Hippocampal formation (tissue), 2 donors: ENCODE measurements at places on chromosomes 16 and 17.

DNA sequence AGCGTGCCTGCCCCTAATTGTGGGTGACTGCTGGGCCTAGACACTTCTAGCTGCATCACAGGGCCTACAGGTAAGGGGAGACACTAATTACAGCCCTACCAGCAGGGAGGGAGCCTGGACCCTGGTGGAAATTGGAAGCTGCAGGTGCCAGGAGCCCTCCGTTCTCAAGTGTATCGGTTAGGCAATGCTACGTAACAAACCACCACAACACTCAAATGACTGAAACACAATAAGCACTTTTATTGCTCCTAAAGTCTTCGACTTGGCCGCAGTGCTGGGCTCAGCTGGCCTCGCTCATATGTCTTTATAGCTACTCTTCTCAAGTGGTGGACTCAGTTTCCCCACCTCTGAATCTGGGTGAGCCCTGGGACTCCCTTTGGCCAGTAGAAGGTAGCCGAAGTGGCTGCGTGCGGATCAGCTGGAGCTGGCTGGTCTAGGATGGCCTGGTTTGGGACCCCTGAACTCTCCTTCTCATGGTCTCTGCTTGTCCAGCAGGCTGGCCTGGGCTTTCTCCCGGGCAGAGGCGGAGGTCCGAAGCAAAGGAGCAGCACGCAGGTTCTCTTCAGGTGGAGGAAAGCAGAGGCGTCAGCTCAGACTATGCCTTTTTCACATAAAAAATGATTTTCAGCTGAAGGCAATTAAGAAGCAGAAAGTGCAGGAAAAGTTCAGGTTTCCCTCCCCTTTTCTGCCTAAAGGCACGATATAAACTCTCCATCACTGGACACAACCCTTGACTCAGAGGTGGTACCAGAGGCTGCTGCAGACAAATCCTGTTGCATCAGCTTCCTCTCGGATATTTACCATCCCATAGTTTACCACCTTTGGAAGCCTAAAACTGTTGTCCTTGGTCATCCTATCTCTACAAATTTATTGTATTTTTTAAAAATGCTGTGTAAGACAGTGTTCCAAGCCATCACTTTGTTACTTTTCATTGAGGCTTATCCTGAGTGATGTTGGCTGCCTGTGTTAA is 8.7 kb upstream of the TMEM170A start:
- DNase-seq: no peak

DNA sequence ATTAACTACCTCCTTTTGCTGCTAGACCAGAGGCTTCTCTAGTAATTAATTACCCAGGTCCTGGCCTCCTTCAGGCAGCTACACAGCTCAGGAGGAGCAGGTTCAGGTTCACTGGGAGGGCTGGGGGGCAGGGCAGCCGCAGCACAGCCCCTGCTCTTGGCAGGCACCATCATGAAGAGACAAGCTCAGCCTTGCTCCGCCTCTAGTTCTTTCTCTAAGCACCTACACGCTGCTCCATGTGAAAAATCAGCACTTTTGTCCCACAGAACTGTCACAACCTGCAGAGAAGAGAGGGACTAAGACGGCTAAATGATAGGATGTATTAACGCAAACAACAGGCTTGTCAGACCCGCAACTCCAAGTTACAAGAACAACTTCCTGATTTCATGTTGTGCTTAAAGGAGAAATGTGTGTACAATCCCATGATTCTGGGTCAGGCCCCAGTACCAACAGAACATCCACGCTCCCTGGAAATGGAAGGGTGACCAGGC is 53.4 kb downstream of the GRB2 start:
- no peak for DNase-seq

DNA sequence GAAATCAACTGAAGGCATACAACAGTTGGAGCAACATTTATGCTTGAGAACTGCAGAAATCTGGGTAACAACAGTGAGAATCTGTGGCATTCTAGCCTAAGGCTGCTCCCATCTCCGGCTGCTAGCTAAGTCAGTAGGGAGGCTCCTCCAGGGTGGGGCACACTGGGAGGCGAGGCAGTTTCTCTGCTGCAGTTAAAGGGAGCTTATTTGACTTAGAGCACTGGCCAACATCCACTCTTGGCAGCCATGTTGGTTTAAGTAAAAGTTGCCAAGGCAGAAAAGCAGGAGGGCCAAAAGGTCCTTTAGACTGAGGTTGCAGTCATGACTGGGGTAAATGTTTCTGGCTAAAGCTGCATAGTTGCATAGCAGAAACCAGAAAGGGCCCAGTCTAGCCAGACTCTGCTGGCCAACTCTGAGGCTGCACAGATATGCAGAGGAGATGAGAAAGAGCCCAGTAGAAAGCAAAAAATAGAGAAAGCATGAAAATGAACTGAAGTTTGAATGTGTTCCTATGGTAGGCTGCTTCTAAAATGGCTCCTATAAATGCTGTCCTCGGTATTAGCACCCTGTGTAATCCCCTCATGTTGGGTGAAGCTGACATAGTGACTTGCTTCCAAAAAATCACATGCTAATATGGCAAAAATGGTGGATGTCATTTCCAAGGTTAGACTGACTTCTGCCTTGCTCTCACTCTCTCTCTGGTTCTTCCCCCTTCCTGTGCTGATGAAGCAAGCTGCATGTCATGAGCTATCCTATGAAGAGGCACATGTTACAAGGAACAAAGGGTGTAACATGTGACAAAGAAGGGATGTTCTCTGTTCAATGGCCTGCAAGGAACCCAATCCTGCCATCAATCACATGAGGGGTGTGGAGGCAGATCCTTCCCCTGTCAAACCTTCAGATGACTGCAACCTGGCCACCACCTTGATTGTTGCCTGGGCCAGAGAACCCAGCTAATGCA is 3.7 kb upstream of the C16orf78 start:
- no peak for DNase-seq

DNA sequence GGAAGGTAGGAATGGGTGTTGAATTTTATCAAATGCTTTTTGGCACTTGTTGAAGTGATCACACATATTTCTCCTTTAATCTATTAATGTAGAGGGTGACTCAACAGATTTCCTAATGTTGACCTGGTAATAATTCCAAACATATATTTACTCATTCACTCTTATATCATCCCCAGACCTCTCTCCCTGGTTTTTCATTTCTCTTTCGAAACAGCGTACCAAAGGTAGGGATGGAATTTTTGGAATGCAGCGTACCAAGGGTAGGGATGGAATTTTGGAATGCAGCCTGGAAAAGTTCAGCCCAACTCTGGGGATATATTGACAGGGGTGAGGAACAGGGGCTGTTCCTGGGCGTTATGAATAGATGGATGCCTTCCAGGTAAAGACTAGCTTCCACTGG is 7.3 kb downstream of the KIF18B start:
- DNase-seq: no peak

DNA sequence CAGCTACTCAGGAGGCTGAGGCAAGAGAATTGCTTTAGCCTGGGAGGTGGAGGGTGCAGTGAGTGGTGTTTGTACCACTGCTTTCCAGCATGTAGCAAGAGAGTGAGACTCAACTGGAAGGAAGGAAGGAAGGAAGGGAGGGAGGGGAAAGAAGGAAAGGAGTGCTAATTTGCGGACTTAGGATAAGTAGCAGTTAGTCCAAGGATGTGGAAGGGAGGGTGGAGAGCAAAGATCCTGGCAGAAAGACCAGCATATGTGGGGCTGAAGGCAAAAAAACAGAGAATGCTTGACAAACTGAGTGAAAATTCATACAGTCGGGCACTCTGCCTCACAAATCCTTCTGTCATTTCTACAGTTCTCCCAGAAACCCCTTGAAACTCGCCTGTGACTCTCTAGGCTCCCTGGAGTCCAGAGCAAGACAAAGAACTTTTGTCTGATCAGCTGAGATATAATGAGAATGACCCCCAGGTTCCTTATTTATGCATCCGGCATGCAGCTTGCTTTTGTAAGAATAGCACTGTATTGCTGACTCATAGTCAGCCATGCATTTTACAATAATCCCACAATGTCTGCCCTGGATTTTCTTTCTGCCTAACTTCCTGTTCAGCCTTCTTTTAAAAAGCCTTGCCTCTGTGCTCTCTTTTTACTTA is 31.5 kb downstream of the CDK5RAP3 start:
- DNase-seq: no peak

DNA sequence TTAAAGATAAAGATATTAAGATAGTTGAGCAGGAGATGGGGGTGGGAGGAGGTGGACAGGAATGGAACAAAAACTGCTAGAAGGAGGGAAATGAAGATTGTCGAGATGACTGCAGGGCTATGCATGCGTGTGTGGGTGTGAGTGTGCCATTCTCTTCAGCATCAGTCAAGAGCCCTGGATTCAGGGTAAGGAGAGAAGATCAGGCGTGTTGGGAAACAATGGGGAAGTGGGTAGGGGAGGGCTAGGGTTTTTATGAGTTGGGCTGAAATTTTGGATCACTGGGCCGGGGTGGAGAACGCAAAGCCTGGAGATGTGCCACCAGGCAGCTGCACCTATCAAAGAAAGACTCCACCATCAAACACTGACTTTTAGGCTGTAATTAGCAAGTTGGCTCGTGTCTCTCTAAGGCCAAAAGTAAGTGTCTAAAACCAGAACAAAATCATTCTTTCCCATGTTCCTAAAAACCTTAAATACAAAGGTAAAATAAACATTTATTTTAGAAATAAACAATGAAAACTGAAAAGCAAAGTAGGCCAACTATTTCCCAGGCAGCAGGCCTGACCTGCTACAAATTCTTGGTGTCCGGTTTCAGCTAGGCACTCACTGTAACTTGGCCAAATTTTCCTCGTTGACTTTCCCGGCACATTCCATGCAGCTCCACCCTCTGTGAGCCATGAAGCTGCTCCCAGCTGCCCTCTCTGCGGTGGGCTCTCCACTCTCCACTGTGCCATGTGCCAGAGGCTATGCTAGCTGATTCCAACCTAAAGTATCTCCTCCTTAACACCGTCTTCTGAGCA is 4.2 kb downstream of the CDRT4 start:
- DNase-seq: no peak

GRCh38 chr16:76280421-76281215 is 3.4 kb downstream of the CNTNAP4 start:
- no peak for DNase-seq

DNA sequence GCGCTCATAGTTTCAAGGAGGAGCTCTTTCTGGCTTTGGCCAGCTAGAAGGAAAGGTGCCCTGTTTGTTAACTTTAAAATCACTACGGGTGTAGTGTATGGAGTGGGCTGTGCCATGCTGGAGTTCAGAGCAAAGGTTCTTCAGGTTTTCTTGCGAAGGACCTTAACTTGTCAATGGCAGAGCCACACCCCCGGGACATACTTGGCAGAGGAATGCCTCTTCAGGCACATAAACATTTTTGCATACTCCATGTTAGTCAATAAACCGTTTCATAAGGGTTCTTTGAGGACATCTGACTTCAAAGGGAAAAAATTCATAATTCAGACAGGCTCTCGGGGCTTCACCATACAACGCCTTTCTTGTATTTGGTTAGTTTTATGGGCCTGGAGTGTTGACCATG is 113.0 kb upstream of the PLCG2 start:
- DNase-seq: no peak

DNA sequence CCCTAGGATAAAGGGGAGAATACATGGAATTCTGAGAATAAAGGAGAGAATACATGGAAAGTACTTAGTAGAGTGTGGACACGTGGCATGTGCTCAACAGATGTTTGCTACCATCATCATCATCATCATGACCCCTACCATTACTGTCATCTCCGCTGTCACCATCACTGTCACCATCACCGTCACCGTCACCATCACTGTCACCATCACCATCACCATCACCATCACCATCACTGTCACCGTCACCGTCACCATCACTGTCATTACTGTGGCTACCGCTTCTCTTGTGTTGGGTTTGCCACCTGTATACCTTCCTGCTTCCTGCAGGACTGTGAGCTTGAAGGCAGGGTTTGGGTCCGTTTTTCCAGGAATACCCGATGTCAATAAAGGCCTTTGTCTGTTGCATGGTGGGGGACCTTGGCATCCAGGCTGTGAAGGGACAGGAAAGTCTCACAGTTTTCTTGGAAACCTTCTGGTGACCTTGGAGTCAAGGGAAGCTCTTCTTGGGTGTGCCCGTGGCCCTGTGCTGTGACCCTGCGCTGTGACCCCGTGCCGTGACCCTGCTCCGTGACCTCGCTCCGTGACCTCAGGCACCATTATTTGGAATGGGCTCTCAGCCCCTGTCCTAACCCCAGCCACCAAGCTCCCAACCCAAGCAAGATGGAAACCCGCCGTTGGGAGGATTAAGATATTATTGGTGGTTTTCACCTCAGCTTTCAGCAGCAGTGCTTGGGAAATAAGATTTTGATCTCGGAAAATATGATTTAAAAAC is 14.4 kb downstream of the CMIP start:
- DNase-seq: no peak

GRCh38 chr16:27333549-27333948 is 19.8 kb downstream of the IL4R start:
- DNase-seq: no peak

- DNase-seq: no peak
These were observed 8.5 kb upstream of the ZFHX3 start for GRCh38 chr16:73056448-73056847.

DNA sequence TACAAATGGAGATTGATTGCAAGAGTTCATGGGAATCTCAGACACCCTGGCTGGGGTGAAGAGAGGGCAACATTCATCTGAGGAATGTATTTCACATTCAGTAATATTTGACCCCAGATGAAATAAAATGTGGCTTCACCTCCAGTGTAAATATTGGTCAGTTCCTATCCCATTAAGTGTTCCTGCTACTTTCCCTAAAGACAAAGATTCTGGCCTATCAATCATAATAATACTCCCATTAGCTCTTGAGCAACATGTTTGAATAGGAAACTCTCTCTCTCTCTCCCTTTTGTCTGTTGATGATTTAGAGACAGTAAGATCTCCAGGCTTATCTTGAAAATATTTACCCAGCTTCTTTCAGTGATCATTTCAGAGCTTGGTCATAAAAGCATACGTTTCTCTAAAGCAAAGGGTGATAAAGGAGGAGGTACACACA is 70.1 kb downstream of the KCNJ2 start:
- DNase-seq: no peak

DNA sequence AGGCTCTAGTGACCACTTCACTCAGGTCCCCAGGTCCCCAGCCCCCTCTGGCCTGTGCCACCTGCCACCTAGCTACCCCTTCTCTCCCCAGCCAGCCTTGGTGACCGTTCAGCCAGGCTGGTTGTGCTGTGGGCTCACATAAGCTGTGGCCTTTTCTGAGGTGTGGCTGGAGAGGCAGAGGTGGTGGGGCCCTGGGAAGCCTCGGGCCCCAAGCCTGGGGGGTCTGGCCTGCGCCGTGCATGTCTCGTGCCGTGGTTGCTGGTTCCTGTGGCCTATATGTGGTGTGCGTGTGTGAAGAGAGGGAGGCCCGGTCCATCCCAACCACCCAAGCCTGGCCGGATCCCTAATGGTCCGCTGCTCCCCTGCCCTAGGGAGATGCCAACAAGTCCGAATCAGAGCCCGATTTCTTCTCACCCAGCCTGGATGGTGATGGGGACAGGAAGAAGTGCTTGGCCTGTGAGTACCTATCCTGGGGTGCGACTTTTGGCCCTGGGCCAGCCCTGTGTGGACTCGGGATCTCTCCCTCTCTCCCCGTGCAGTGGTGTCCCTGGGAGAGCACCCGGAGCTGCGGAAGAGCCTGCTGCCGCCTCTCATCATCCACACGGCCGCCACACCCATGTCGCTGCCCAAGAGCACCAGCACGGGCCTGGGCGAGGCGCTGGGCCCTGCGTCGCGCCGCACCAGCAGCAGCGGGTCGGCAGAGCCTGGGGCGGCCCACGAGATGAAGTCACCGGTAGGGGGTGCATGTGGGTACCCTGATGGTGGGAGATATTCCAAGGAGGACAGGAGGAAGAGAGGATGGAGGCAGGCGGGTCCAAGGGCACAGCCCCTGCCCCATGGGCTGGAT is 35.9 kb downstream of the CACNA1G start:
- no peak for DNase-seq

- DNase-seq: no peak
These were observed 46.3 kb downstream of the DYNLRB2 start for GRCh38 chr16:80587071-80587470.

- no peak for DNase-seq
These were observed 45.0 kb upstream of the USP7 start for GRCh38 chr16:9008601-9009260.
